ENCODE measurements at places on chromosomes 16 and 17.

DNA sequence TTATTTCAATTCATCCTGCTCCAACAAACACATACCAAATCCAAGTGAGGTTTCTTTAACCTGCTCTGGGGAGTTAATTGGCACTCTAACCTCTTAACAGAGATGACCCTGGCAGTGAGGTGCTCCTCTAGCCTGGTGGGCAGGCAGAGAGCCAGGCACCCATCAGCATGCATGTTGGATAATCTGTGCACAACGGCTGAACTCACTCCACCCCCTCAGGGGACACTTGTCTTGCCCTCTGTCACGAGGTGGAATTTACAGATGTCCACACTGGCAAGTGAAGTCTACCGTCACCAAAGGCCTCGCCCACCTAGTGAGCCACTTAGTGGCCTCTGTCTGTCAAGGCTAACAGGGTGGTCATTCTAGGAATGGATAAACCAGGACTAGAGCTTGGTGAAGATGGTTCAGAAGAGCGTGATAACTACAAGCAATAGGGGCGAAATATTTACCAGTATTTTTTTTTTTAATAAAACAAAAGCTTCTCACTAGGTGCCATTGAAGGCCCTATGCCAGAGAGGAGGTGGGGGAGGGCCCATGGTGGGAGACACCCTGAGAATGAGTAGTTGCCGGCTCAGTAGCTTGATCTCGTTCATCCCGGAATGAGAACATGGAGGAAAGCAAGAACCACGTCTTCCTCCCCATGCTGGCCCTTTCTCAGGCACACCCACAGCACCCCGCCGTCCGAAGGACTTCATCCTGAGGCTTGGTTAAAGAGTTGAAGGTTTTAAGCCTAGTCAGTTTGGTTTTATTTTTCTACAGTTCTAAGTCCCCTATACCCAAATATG is 25.2 kb downstream of the PLD6 start:
- DNase-seq, result no peak

GRCh38 chr16:3012246-3012645 is 477 bp upstream of the CLDN9 start:
- no peak for DNase-seq

DNA sequence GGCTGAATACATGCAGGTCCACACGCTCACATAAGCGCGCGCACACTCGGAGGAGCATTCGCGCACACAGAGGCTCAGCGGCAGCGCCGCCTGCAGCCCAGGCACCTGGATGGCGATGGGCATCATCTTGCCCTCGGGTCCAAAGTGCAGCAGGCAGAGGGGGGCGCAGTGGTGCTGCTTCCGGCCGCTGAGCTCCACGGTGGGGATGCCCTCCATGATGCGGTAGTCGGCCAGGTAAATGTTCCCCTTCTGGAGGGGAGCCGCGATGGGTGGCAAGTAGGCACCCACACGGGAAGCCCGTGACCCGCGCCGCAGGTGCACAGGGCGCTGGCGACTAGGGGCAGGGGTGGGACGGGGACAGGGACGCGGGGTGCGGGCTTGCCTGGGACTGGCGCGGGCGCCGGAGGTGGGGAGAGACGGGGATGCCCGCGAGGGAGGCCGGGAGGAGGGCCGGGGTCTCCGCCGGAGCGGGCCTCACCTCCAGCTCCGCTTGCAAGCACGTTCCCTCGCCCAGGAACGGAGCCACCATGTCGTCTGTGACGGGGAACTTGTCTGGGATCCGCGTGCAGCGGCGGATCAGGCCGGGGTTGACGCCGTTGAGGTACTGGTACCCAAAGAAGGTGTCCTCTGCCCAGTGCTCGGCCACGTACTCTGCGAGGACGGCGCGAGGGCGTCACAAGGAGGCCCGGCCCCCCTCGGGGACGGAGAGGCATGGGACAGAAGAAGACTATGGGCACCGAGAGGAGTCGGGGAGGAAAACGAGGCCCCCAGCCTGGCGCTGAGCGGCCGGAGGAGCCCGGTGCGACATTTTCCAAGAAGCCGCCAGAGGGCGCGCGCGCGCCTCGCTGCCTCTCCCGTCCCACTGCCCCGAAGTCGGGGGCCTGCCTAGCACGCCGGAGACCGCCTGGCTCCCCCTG is 8.0 kb downstream of the ALOX12B start:
- peak; percentile 70 for DNase-seq

DNA sequence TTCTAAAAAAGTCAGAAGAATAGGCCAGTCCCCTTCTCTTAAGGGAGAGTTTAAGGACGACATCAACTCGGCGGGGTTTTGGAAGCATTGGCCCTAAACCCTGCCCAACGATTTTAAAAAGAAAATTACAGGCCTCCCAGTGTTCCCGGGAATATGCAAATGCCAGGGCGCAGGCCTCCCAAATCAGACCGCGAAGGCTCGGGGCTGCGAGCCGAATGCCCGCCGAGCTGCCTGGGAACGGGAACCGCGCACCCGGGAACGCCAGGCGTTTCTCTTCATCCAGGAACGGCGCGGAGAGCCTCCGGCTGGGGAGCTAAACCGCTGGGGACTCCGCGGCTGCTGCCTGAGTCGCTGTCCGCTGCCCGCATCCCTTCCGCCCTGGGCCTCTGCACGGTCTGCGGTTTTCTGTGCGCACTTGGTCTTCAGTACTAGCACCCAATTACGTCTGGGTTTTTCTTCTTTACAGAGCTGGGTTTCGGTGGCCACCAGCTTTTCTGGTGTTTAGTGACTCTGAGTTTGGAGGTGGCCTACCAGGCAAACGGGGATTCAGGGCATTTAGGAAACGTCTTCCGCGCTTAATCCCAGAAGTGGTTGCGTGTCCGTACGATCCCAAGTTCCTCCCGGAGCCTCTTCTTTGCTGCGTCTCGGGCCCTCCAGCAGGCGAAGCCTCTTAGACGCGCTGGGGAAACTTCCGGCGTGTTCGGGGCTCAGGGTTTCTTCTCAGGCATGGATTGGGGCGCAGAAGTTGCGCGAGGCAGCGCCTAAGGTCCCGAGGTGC is 5.7 kb downstream of the IRX5 start:
- DNase-seq, result no peak

GRCh38 chr17:70636517-70637133 is 467.3 kb downstream of the KCNJ2 start:
- DNase-seq, result peak; percentile 19

DNA sequence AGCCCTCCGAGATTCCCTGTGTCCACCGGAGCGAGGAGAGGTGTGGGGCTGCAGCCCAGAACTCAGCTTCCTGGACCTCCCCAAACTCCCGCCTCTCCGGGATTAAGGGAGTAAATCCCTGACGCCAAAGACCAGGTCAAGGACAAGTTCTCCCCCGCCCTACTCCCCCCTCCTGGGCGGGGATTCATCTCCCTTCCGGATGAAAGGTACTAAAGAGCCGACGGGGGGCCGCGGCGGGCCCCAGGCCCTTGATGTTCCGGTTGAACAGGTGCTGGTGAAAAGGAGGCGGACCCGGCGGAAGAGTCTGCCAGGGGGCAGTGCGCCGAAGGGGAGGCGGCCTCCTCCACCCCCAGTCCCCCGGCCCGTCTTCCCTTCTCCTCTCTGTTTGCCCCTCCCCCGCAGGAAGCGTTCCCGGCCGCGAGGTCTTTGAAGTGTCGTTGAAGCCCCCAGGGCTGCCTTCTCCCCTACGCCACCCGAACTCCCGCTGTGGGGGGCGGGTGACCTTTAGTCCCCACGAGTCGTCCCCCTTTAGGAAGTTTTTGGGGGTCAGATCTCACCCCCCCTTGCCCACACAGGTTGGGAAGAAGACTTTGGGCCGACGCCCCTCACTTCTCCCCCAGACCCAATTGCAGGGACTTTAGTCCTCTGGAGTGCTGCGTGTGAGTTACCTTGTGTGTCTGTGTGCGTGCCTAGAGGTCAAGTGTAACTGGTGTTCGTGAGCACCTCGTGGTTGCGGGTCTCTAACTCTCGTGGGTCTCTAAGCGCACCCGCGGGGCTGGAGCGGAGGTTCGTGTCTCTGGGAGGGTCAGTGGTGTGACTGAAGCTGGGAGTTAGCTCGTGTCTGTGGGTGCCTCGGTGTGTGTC is 1.1 kb upstream of the MLLT6 start:
- DNase-seq, result peak; percentile 67

DNA sequence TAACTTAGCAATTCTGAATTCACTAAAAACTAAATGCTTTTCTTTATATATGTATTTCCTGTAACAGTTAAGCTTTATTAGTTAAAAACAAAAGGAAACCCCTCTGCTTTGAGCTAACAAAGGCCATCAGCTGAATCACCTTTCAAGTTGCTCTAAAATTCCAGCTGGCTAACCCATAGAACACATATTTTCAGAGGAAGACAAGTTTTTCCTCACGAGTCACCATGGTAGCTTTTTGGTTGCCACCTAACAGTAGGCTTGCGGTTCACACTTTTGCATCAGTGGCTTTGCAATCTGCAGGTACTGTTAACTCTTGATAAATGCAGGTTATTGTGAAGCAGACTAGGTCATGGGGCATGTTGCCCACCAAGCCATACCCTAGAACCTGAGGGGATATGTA is 57.6 kb upstream of the IRX5 start:
- no peak for DNase-seq

DNA sequence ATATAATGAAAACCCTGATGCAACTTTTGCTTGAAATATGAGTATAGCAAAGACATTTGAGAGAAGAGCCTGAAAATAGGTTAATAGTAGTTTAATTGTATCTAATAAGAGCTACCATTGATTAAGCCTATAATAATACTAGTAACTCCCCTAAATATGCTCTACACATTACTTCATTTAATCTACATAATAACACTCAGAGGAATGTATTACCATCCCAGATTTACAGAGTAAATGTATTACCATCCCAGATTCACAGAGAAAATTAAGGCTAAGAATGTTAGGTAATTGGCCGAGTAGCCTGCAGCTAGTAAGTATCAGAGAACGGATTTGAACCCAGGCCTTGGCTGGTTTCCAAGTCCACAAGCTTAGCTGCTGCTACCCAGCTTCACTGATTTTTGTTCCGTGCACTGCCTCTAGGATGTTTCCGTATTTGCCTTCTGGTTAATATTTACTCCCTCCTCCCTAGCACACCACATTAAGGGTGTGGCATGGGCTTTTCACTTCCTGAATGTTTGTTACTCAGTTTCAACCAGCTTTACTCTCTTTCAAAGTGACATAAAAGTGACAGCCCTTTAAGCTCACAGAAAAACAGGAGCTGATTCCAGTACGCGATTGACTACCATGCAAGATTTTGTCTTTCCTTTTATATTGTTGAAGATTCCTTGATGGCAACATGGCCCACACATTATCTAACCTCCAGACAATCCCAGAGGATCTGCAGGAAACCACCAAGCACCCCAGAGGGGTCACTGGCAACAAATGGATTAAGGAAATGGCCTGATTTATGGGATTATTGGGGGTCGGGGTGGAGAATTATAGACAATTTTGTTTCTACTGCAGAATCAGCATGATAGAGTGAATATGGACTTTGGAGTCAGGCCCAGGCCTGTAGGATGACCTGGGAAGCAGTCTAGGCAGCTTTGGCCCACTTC is 26.7 kb upstream of the TOX3 start:
- no peak for DNase-seq

GRCh38 chr16:66948837-66949225 is 12.2 kb upstream of the CES3 start:
- DNase-seq, result no peak

GRCh38 chr16:31023252-31023602 is 10.1 kb upstream of the STX4 start:
- DNase-seq, result no peak

- no peak for DNase-seq
Measured at GRCh38 chr16:57799600-57800199, 2.6 kb downstream of the KIFC3 start.

DNA sequence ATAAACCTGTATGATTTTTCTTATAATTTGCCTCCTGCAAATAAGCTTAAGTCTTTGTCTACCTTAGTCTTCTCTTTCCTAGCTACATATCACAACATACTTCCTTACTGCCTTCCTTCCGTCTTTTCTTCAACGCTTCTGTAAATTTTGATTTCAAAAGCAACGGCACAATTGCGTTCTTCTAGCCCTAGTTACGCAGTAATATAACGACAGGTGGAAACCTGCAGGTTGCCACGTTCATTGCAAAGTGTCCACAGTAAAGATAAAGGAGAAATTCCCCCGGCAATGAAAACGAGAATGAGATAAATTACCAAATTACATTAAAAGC is 546 bp upstream of the PSMD7 start:
- no peak for DNase-seq

DNA sequence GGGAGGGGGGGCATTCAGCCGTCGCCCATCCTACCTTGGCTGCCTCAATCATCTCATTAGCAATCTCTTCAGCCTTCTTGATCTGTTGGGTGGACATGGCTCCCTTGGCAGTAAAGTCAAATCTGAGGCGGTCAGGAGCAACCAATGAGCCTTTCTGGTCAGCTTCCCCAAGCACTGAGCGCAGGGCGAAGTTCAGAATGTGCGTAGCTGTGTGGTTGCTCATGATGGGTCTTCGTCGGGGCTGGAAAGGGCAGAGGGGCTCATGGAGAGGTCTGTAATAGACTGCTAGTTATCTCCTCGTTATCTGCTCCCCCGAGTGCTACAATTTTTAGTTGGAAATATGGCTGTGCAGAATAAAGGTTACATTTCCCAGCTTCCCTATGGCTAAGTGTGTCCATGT is 7.2 kb upstream of the EXOSC6 start:
- DNase-seq, result no peak

DNA sequence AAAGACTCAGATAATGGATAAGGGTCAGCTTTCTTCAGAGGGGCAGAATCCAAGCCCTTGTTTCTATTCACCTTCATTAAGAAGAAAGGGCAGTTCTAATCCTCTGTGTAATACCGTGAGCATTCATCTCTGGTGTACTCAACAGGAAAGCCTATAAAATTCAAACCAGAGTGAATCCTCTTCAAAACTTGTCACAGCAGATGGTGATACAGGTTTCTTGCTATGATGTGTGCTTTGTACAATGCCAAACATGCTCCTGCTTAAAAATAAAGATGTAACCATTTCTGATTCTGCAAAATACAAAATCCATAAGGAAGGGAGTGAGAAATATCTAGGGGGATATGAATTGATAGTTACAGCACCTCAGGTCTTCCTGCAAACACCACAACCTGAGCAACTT is 49.7 kb downstream of the CYTH1 start:
- DNase-seq, result no peak

GRCh38 chr16:79810449-79811189 is 210.1 kb upstream of the MAF start:
- DNase-seq, result no peak

DNA sequence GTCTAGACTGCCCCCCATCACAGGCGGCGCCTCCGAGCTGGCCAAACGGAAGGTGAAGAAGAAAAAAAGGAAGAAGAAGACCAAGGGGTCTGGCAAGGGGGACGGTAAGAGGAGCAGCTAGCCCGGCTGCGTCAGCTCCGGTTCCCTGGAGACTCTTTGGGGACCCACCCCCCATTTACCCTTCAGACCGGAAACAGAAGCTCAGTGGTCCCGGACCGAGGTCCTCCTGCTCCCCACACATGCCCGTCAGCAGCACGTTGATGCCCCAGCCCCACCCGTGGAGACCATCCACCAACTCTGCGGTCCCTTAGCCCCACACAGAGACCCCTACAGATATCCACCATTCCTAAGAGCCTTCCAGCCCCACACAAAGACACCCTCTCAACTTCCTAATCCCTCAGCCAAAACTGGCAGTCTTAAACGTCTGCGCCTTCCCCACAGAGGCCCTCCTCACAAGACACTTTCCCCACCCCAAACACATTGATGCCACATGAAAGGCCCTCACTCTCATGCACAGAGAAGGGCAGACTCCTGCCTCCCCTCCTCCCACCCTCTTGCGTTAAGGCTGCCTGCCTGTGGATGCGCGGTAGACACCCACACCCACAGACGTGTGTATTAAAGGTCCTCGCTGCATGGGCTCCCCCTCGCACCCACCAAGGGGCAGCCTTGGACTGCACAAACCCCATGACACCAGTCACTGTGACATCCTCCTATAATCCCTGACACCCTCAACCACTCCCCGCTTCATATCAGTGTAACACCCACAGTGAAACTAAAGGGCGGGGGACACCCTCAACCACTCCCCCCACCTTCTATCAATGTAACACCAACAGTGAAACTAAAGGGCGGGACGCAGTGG is 58.2 kb upstream of the RPH3AL start:
- peak; percentile 18 for DNase-seq
